ENCODE measurements at places on chromosomes 11 and 22.

DNA sequence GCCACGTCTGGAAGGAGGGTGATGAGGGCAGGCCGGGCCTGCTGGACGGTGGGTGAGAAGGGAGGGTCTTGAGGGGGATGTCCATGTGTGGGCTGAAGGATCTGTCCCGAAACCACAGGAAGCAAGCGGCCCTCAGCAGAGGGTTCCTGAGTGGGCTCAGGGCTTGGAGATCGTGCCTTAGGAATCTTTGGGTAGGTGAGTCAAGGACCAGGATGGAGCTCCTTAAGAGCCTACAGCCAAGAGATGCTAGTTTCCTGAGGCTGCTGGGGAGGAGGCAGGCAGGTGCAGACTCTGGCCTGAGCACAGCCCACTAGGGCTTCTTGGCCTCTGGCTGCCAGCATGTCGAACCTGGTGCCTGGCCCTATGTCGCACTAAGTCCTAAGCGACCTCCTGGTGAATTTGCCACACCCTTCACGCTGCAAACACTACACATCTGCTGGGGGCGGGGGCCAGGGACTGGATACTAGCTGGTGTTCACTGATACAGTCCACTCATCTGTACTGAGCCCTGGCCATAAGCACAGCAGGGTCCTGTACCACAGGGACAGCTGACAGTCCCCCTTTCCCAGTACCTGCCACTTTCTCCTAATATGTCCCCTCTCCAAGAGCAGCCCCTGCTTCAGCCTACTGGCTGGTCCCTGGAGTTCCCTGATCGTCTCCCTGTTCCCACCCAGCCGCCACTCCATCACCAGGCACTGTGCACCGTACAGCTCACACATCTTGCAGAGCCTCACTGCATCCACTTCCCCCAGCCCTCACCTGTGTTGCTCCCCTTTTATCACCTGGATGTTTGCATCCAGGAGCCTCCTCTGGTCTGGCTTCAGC, 19.5 kb downstream of the GNAZ start:
- no peak for DNase-seq

DNA sequence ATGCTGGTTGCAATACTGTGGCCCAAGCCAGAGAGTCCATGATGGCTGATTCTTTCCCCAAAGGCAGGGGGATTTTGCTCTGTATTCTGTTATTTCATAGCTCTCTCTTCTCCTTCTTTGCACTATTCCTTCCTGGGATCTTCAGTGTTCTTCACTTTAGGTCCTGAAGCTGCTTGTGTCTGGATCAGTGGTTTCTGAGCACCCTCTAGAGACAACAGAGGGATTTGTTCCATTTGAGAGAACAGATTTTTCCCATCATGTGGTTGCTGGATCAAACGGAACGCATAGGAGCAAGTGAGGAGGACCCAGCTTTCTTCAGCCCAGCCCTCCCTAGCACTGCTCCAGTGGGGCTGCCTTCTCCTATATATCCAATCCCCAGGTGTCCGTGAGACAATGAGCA, 68.7 kb upstream of the SYN3 start:
- no peak for DNase-seq

DNA sequence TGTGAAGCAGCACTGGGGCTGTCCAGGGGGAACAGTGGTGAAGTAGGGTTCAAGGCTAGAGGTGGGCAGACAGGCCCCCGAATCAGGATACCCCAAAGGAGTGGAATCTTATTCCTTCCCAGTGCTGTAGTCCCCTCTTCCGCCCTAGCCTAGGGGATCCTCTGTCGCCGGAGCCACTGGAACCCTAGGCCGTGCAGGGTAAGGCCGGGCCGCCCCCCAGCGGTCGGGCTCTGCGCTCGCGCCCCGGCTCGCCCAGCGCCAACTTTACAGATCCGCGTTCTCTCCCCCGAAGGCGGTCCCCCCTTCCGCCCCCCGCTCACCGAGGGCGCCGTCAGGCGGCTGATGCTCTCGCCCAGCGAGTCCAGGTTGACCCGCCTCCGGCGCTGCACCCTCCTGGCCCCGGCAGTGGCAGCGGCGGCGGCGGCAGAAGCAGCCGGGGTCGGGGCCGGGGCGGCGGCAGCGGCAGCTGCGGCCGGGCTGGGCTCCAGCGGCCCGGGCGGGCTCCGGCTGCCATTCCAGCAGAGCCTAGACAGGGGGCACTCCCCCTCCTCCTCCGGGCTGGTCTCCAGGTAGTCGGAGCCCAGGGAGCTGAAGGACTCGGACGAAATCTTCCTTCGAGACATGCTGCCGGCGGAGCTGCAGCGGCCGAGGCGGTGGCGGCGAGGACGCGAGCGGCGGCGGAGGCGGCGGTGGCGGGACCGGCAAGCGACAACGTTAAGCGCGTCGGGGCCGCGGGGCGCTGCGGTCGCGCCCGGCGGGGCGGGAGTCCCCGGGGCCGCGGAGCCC, 650 bp downstream of the GUCY1A2 start:
- DNase-seq: no peak

DNA sequence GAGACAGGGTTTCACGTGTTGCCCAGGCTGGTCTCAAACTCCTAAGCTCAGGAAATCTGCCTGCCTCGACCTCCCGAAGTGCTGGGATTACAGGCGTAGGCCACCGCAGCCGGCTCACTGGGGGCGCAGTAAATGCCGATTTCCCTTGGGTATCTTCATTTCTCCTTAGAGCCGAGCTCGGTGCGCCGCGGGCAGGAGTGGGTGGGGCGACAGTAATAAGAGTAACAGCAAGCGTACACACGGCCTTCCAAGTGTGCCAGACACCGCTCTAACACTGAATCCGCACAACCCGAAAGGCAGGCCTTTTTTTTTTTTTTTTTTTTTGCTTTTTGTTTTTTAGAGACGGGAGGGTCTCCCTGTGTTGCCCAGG, 500 bp upstream of the ADSL start:
- DNase-seq: no peak

GRCh38 chr22:37051391-37052385, at the start of gene KCTD17:
KCTD17 (plus strand) TSS chr22:37051742; CDS start chr22:37051761, 19 bp downstream.
- DNase-seq: no peak

All from esophagus muscularis mucosa (tissue), 4 donors.